ENCODE measurements at places on chromosomes 1 and 21.

DNA sequence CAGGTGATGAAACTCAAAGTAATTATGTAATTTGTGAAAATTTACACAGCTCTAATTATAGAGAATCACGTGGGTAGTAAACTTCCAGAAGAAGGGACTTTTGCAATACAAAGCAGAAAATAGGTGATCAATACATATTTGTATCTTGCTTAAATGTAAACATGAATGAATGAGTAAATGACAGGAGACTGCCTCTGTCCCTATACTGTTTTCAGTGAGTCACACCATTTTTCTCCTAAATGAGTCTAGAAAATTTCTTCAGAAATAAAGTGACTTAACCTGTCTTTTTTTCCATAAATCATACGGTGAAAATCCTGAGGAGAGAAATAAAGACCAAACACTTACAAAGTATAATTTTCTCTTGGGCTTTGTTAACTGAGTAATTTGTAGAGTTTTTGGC, 11.9 kb downstream of the RAP1A start:
- no peak for DNase-seq

- no peak for DNase-seq
Observed at GRCh38 chr1:223785808-223786207, 59.9 kb downstream of the TP53BP2 start.

- no peak for DNase-seq
Observed at GRCh38 chr1:152049291-152050083, 12.7 kb upstream of the S100A11 start.

- no peak for DNase-seq
Observed at GRCh38 chr1:22876359-22877111, 96.1 kb downstream of the LACTBL1 start.

All from stimulated activated CD4-positive, alpha-beta T cell treated with anti-CD3 and anti-CD28 coated beads, Interleukin-12 subunit alpha, Interleukin-12 subunit beta, amount 100 ng/mL, for 24 hours (primary cell).